ENCODE measurements at places on chromosomes 12 and 14.
A peak's percentile ranks its signal among the peaks of the same experiment; 100 is the strongest.

GRCh38 chr14:55689981-55690871 is 110.2 kb downstream of the KTN1 start:
- H3K27ac ChIP-seq, result no peak overlapping the region
- no peaks in the 10 kb centered on the region for H3K4me1 ChIP-seq
- H3K36me3 ChIP-seq, result no peaks in the 10 kb centered on the region
- no peaks in the 10 kb centered on the region for H3K27me3 ChIP-seq

DNA sequence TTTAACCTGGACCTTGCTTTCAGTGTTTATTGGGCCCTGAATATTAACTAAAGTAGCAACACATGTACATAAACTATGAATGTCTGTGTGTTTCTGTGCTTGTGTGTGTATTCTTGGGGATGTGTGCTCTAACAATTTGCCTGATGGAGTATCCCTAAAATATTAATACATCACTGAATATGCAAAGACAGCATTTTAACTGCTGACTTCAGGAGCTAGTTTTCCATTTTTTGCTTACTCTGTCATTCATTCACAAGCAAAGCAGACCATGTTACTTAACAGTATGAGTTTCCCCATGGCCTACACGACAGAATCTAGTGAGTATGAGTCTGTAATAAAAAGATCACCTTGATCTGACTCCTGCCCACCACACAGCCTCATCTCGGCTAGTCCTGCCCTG is 402.8 kb downstream of the BCAT1 start:
- no peak for DNase-seq
- H3K27ac ChIP-seq, result no peak overlapping the region
- H3K36me3 ChIP-seq, result no peaks in the 10 kb centered on the region
- no peaks in the 10 kb centered on the region for H3K4me1 ChIP-seq
- peaks cover 5% of the 10 kb centered on the region for H3K27me3 ChIP-seq

- H3K36me3 ChIP-seq, result peaks cover 50% of the 10 kb centered on the region
- DNase-seq, result no peak
- no peaks in the 10 kb centered on the region for H3K27me3 ChIP-seq
- peaks cover 3% of the 10 kb centered on the region for H3K4me1 ChIP-seq
Measured at GRCh38 chr12:113387631-113388030, 16.1 kb downstream of the SDS start.

DNA sequence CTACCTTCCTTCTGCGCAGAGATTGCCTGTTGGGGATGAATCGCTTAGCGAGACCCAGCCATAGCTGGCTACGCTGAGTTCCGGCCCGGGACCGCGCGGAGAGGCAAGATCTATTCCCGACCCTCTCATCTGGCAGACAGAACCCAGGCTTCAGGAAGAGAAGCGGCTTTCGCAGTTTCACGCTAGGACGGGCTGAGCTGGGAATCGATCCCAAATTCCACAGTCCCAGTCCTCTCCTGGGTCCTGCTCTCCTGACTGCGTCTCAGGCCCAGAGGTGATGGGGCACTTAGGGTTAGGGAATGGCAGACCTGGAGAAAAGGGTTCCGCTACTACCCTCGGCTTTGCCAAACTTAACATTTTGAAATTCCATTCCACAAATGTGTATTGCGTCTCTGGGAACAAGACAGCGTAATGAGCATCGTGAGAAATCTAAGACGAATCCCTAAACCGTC is 2.8 kb downstream of the PTPN21 start:
- no peak overlapping the region for H3K27ac ChIP-seq
- H3K27me3 ChIP-seq, result no peaks in the 10 kb centered on the region
- no peak for DNase-seq
- no peaks in the 10 kb centered on the region for H3K4me1 ChIP-seq
- H3K36me3 ChIP-seq, result no peaks in the 10 kb centered on the region

- H3K4me3 ChIP-seq, result no peak overlapping the region
- DNase-seq, result peak; percentile 18
- 0 out of 2 replicates have a peak, but pooled peaks cover 2% of the 10 kb centered on the region for H3K4me1 ChIP-seq
- H3K27me3 ChIP-seq, result peaks cover 40% of the 10 kb centered on the region
- H3K27ac ChIP-seq, result no peak overlapping the region
Measured at GRCh38 chr12:103743788-103744187, 97.2 kb downstream of the NT5DC3 start.

GRCh38 chr12:13948621-13949020 is 32.8 kb downstream of the GRIN2B start:
- no peak overlapping the region for H3K4me3 ChIP-seq
- no peak overlapping the region for H3K27ac ChIP-seq
- no peaks in the 10 kb centered on the region for H3K27me3 ChIP-seq
- no peaks in the 10 kb centered on the region for H3K36me3 ChIP-seq
- no peak for DNase-seq

DNA sequence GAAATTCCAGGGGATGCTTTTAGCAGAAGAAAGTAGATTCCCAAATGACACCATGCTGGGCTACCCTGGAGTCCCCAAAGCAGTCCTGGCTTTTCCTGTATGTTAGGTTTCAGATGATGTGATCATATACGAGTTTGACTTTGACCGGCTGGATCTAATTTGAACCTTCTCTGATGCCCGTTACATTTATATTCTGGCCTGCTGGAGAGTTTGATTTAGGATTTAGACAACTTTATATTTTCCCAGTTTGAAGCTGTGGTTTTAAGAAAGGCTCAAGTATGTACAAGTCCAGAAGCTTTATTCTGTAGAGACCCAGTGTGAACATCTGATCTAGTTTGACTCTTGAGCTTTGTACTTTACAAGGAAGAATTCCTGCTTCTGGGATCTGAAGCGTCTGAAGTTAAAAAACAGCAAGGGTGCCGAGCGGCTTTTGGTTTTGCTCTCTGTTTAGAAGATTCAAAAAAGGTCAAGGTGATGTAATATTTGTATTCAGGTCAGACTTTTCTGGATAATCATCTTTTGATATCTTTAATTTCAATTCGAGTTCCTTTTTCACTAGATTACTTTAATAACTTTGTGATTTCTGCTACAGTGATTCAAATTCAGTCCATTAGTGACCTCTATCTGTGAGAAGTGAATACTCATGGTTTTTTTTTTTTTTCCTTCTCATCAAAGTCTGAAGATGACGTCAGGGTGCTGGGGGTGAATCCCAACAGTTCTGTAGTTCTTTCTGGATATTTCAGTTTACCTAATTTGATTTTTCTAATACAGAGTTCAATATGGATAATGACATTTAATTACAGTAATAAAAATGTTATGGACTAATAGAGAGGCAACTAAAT is 6.3 kb downstream of the FLRT2 start:
- no peaks in the 10 kb centered on the region for H3K36me3 ChIP-seq
- H3K27me3 ChIP-seq, result no peaks in the 10 kb centered on the region
- no peak overlapping the region for H3K27ac ChIP-seq
- no peaks in the 10 kb centered on the region for H3K4me1 ChIP-seq
- DNase-seq, result no peak
- H3K4me3 ChIP-seq, result no peak overlapping the region

GRCh38 chr14:34536951-34537676 is 2.4 kb downstream of the EAPP start:
- H3K4me3 ChIP-seq, result 0 out of 2 replicates have a peak overlapping the region, but pooled peaks have one; percentile 90
- peaks cover 22% of the 10 kb centered on the region for H3K36me3 ChIP-seq
- peaks cover 7% of the 10 kb centered on the region for H3K4me1 ChIP-seq
- no peak for DNase-seq
- H3K27me3 ChIP-seq, result no peaks in the 10 kb centered on the region

DNA sequence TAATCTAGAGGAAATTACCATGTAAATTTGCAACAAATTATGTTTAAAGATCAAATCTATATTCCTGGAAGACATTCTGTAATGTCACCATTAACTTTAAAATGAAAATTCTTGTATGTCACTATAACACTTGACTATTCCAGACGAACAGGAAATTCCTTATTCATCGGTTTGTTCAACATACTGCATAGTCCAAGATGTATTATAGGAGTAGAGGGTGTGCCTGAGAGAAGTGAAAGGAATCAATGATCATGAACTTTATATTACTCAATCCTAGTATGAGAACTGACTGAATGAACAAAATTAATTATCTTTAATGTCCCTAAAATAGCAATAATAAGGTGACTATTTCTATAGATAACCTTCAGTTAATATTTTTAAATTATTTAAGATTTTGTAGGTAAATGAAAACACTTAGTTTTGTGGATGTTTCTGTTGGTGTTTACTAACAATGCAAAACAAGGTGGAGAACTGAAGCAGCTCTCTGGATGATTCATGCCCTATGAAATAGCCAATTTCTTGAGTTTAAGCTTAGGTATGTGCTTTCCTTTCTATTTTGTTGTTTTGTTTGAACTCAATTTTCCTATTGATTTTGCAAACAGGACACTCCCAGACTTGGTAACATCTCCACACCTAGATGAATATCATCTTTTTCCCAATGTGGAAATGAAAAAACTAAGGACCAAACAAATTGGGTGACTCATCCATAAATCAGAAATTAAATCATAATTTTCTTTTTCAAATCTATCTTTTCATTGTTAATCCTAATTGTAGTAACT is 18.2 kb upstream of the ITPR2 start:
- no peaks in the 10 kb centered on the region for H3K27me3 ChIP-seq
- DNase-seq, result no peak
- no peaks in the 10 kb centered on the region for H3K36me3 ChIP-seq
- H3K4me3 ChIP-seq, result no peak overlapping the region

GRCh38 chr14:49586673-49587460 is 687 bp upstream of the RPS29 start:
- H3K36me3 ChIP-seq, result peaks cover 38% of the 10 kb centered on the region
- peak overlapping the region; percentile 82 for H3K4me3 ChIP-seq
- H3K27ac ChIP-seq, result peak overlapping the region; percentile 92

DNA sequence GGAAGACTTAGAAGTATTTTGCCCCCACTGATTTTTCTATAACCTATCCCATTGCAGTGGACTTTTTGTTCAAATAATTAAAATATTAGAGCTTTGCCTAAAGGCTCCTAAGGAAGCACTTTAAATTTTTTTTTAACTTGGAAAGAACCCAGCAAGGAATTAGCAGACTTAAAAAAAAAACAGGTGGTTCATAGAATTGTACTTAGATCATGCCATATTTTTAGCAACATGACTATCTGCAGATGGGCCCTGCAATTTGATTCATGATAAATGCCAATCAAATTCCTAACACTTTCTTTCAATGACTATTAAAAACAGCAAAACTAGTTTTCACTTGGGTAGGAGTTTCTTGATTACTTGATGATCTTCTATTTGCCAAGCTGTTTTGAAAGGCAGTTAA is 11.5 kb downstream of the ADAMTS20 start:
- H3K27ac ChIP-seq, result no peak overlapping the region
- H3K4me3 ChIP-seq, result no peak overlapping the region
- no peaks in the 10 kb centered on the region for H3K36me3 ChIP-seq

GRCh38 chr12:49553512-49554088 is 14.3 kb downstream of the MCRS1 start:
- peak; percentile 50 for DNase-seq
- peaks cover 29% of the 10 kb centered on the region for H3K4me1 ChIP-seq
- H3K27me3 ChIP-seq, result peaks cover 6% of the 10 kb centered on the region
- peaks cover 17% of the 10 kb centered on the region for H3K36me3 ChIP-seq
